ENCODE measurements at places on chromosomes 5 and 9. TPM values are rescaled to one million over a fixed set of nuclear protein-coding genes. Genes with fewer than 3 reads are reported as not detected.

Gene BHMT2
- polyA plus RNA-seq = 3.2 TPM

Gene ADAMTS2
- 26.0 TPM for polyA plus RNA-seq

Gene HRH2
- 1.1 TPM for polyA plus RNA-seq

Gene PCDHB12
- polyA plus RNA-seq = 2.4 TPM

Gene SLC46A2
- 0.21 TPM for polyA plus RNA-seq

Gene ADGRD2
- 0.12 TPM for polyA plus RNA-seq

GRCh38 chr5:141651728-141652105, 499 bp upstream of the FCHSD1 start:
- DNase-seq = no peak

DNA sequence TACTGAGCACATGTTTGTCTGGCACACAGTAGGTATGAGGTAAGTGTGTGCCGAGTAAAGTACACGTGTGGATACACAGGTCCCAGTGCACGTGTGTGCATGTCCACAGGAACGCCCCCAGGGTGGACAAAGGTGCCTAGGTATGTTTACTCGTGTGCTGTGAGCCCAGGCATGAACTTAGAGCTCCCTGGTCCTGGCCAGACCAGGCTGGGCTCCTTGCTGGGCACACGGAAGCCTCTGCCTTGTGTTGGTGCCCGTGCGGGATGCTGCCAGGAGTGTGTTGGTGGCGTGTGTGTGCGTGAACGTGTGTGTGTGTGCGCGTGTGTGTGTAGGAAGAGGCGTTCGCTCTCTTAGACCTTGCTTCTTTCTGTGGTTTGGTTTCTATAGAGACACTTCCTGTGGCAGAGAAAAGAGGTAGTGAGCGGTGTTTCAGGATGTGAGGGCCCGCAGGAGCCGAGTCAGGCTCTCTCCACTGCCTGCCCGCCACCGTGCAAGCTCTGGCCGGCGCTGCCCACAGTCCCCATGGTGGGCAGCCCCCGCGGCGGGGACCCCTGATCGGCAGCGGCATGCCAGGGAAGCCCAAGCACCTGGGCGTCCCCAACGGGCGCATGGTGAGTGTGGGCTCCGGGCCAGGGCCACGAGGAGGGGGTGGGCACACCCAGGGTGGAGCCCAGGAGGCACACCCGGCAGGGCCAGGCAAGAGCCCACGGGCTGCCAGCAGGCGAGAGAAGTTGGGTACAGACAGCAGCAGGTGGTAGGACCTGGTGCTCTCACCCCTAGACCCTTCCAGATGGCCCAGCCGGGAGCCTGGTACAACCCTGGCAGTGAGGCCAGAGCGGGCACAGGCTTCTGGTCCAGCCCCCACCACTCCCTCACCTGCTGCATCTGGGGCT, at the start of gene RGS14:
Gene RGS14, plus strand, starts transcription at position 466 of the 893 bp plus-strand sequence. Its CDS starts 101 bp downstream, at position 567.
- no peak for DNase-seq

DNA sequence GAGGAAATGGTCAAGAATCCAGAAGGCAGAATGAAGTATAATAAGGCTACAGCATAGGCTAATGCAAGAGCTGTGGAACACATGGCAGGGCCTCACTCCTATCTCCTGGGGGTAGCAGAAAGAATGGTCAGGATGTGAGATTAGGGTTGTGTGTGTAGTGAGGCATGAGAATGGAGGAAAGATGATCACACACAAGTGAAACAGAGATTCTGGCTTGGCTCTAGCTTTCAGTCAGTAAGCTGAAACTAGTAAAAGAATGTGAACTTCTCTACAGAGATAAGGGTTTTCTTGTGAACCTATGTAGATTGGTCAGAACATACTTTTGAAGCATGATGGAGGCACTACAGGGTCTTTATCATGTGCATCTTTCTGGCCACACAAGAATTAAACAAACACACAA, 298.8 kb downstream of the ASTN2 start:
- DNase-seq = no peak

DNA sequence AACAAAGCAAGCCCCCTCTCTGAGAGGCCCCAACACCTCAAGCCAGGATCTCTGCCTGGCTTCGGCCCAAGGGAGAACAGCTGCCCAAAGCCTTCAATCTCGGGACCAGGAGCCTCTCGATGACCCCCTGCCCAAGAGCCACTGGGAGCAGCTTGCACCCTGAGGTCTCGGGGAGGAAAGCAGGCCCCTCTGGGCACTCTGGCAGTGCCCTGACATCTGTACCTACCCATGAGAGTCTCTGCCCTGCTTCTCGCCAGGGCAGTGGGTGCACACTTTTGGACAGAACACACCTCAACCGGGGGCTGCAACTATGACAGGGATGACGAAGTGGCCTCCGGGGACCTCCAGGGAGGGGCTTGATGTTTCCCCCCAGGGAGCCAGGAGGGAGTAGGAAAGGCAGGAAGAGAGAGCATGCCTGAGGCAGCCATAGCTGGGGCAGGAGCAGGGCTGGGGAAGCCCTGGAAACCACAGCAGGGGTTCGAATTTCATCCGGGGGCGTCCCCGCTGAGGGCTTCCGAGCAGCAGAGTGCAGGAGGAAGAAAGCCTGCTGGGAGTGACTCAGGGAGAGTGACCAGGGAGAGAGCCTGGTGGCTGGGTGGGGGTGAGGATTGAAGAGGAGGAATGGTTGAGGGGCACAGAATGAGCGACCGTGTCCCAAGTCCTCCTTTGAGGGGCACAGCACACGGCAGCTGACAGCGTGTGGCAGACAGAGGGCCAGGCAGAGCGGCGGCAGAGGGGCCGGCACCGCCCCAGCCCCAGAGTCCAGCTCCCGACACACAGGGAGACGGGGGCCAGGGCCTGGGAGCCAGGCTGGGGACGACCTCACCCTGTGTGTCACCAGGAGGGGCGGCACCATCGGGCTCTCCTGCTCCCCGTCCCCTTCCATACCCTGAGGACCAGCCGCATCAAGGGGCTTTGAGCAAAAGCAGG, 1.8 kb downstream of the LPCAT1 start:
- no peak for DNase-seq

GRCh38 chr5:176750144-176750543, 60.2 kb upstream of the UNC5A start:
- DNase-seq = no peak

- DNase-seq = no peak
Observed at GRCh38 chr5:76269932-76270610, 133.0 kb upstream of the IQGAP2 start.

DNA sequence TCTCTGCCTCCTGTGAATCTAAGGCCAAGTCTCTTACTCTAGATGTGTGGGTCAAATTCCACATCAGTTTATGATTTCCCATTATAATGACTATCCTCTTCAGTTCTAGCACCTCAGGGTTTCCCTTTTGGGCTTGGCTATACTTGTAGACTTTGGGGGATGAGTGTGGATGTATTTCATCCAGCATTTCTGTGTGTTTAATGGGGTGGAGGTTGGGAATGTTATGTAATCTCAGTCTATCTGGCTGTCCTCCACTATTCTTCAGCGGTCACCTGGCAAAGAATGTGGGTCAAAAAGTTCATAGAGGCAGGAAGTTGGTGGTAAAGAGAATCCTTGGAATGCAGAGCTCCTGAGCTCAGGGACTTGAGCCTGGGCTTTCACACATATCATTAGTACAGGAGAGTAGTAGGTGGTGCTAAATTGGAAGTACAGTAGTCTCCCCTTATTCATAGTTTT, 64.9 kb downstream of the CFAP95 start:
- DNase-seq = no peak

GRCh38 chr5:17395106-17395880, 102.7 kb upstream of the TAF11L2 start:
- no peak for DNase-seq

- DNase-seq = no peak
Observed at GRCh38 chr5:56142233-56142613, 90.9 kb downstream of the ANKRD55 start.

DNA sequence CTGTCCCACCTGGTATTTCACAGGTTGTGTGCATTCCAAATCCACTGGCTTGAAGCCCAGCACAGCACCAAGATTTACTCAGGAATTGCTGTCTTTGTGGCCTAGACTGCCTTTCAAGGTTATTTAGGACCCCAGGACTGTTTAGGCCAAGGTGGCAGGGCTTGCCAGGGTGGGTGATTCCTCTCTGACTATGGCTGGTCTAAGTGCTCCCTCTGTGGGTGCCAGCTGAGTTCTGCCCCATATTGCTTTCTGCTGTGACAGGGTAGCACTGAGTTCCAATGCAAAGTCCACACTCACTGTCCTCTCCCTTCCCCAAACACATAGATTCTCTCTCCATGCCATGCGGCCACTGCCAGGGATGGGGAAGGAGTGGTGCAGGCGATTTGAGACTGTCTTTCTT, 318.2 kb downstream of the EFNA5 start:
- no peak for DNase-seq

GRCh38 chr9:5714501-5715401, 85.8 kb downstream of the RIC1 start:
- DNase-seq = no peak

DNA sequence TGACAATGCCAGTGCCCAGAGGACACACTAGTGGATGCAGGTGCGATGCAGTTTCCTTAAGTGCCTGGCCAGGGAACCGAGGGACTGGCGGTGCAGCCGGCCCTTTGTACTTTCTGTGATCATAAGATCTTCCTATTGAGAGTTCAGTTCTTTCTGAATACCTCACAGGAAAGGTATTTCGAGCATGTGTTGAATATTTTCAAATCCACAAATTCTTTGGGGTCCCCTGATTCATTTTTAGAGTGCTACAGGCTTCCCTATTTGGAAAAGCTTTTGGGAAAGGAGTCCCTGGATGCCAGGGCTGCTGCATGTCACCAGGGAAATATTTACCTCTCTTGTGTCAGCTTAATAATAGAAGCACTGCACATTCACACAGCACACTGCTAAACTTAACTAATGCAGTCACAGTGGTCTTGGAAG, 281.5 kb downstream of the GADD45G start:
- peak; percentile 52 for DNase-seq

DNA sequence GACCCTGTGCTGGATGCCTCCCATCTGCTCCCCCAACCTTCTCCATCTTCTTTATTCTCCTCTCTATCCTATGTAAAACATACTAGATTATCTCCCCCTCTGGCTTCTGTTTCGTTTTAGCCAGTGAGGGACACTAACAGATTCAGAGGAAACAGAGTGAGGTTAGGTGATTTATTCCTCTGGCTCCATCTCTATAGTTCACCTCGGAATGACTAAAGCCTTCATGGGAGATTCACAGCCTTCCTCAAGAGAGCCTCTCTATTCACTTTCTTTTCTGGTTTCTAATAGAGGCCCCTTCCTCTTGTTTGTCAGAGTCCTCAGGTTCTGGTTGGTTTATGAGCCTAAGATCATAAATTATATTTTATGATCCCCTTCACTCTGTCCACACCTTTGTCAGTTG, 633.1 kb upstream of the TYRP1 start:
- DNase-seq = no peak

- no peak for DNase-seq
Observed at GRCh38 chr5:133041157-133041784, 10.5 kb upstream of the HSPA4 start.

GRCh38 chr9:112012026-112012902, 115.7 kb downstream of the UGCG start:
- peak; percentile 34 for DNase-seq

DNA sequence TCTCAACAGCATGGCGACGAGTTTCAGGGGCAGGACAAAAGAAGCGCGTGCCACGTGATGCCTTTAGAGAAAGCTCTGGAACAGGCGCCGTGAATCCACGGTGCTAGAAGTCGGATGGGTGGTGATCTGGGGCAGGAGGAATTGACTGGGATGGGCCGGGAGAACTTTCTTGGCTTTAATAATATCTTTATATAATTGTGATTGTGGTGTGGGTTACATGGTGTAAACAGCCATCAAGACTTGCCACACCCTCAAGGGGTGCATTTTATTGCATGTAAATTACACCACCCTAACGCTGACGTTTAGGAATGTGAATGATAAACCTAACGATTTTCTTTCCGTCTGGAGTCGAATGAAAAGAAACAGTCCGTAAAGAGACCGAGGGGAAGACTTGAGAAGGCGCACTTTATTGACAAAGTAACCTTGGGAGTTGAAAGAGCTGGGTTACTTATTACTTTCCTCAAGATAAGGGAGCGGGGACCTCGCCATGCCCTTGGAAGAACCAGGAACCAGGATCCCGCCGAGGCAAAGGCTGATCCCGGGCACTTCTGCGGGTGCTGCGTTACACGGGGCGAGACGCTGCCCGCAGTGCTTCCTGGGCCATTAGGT, 8.5 kb downstream of the NRARP start:
- DNase-seq = no peak

DNA sequence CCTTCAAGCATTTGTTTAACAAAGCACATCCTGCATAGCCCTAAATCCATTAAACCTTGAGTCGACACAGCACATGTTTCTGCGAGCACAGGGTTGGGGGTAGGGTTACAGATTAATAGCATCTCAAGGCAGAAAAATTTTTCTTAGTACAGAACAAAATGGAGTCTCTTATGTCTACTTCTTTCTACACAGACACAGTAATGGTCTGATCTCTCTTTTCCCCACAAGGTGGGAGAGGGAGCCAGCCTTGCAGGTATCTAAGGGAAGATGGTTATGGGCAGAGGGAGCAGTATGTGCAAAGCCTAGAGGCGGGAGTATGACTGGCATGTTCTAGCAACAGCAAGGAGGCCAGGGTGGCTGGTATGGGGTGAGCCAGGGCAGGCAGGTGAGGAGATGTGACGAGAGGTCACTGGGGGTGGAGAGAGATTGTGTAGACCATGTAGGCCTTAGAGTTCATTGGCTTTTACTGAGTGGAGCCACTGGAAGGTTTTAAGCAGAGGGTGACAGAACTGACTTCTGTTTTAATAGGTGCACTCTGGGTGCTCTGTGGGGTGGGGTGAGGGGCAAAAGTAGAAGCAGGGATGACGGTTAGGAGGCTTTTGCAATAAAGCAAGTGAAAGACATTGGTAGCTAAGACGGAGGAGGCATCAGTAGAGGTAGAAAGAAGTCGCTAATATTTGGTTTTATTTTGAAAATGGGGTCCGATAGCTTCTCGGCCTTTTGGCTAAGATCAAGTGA, 5.1 kb upstream of the RPS14 start:
- DNase-seq = no peak

GRCh38 chr5:134609232-134609851, 23.3 kb downstream of the SAR1B start:
- DNase-seq = no peak

DNA sequence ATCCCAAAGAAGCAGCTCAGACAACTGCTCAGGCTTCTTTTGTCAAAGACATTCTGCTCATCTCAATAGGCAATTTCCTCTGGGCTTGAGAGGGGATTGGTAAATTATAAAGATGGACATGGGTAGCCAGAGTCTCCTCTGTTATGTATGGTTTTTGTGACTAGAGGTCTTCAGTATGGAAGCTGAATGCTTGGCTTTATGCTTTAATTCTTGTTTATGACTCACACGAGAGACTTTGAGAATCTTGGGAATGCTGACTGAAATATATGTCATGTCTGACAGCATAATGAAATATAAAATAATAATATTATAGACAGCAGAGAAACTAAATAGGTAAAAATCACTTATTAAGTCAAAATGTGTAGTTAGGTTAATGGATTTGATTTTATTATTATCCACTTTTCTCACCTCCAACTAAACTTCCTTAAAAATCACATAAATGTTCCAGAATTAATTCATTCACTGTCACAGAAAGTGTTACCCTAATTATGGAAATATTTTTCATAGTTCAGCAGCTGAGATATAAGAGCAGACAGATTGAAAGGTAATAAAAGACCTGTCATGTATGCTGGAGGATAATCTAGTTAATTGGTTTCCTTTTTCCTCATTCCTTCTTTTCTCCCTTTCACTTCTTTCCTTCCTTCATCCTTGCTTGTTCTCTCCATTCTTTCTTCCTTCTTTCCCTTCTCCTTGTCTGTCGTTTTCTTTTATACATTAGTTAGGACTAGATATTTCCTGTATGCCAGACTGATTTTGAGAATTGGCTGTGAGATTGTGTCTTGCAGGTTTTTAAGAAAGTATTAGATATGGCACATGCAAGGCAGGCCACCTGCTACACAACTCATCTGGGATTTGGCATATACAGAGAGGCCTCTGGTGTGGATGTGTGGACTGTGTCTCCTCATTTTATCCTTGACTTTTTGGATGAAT, 1866.1 kb upstream of the NUDT12 start:
- no peak for DNase-seq

All from muscle of back (tissue), 13 donors.